Activated CD8-positive, alpha-beta memory T cell treated with anti-CD3 and anti-CD28 coated beads, Interleukin-2, amount 10 ng/mL, durations not matched to agents 7 days and 5 days (primary cell): ENCODE measurements at places on chromosomes 1 and 21. TPM values are rescaled to one million over a fixed set of nuclear protein-coding genes. Genes with fewer than 3 reads are reported as not detected.

DNA sequence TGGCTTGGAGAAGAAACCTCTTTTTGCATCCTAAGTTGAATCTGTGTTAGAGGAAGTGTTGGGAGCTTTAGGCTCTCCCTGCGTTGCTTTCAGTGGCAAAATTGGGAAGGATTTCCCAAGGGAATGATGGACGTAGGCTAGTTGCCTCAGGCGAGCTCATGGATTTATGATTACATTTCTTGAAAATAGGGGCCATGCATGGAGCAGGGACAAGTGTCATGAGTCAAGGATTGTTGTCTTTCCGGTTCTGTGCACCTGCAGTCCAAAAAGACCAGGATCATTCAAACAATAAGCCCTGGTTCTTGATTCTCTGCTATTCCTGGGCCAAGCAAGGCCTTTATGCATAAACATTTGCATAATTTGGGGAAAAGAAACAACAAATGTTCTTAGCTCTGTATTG is 7.1 kb downstream of the MAN1C1 start:
- DNase-seq, result no peak
- peaks cover 66% of the 10 kb centered on the region for H3K4me1 ChIP-seq
- H3K4me3 ChIP-seq, result no peak overlapping the region
- peaks cover 34% of the 10 kb centered on the region for H3K36me3 ChIP-seq
- peak overlapping the region; percentile 12 for H3K27ac ChIP-seq

- no peak for DNase-seq
- peaks cover 6% of the 10 kb centered on the region for H3K4me1 ChIP-seq
- no peaks in the 10 kb centered on the region for H3K36me3 ChIP-seq
- H3K27me3 ChIP-seq, result no peaks in the 10 kb centered on the region
- H3K27ac ChIP-seq, result no peak overlapping the region
Measured at GRCh38 chr21:44199448-44199847, 41.3 kb downstream of the ICOSLG start.

DNA sequence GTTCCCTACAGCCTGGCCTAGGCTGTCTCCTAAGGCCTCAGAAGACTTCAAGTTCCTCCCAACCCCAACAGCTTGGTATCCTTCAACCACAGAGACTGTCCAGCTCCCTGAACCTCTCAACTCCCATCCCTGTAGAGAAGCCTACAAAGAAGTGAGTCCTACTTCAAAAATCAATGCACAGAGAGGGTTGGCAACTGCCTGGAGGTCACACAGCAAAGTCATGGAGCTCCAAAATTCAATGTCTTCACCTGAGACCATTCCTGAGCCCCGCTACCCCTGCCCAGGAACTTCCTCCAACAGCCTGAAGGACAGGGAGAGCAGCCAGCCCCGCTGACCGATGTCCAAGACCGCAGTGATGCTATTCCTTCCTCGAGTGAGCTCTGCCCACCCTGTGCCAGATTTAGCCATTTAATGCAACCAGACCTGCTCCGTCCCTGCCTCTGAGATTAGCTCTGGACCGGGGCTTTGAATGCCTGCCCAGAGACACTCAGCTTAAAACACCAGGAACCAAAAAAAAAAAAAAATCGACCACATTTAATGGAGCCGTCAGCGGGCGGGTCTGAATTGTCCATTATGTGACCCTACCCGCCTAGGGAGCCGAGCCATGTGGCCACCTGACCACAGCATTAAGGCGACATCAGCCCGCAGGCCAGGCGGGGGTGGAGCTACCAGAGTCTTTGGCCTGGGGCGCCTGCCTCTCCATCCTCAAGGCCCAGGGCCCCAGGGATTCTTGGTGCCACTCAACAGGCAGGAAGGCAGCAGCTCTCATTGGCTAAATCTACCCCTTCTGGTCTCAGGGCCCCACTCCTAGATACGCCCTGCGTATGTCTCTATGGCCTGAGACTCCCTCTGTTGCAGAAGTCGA is 148.6 kb downstream of the SYF2 start:
- no peak overlapping the region for H3K4me3 ChIP-seq
- no peaks in the 10 kb centered on the region for H3K36me3 ChIP-seq

- no peak overlapping the region for H3K4me3 ChIP-seq
- no peaks in the 10 kb centered on the region for H3K4me1 ChIP-seq
- H3K27ac ChIP-seq, result no peak overlapping the region
Measured at GRCh38 chr1:43381612-43382011, 8.0 kb downstream of the MED8 start.

GRCh38 chr1:160738271-160738670 is 776 bp upstream of the SLAMF7 start:
- peaks cover 67% of the 10 kb centered on the region for H3K4me1 ChIP-seq
- peak overlapping the region; percentile 23 for H3K27ac ChIP-seq
- peaks cover 57% of the 10 kb centered on the region for H3K36me3 ChIP-seq
- H3K27me3 ChIP-seq, result no peaks in the 10 kb centered on the region

- H3K4me1 ChIP-seq, result peaks cover 26% of the 10 kb centered on the region
- DNase-seq, result no peak
- H3K4me3 ChIP-seq, result no peak overlapping the region
- no peaks in the 10 kb centered on the region for H3K27me3 ChIP-seq
- no peak overlapping the region for H3K27ac ChIP-seq
Measured at GRCh38 chr1:42328047-42328625, 6.9 kb downstream of the FOXJ3 start.

- H3K27me3 ChIP-seq, result no peaks in the 10 kb centered on the region
- H3K4me3 ChIP-seq, result no peak overlapping the region
- no peak overlapping the region for H3K27ac ChIP-seq
- no peak for DNase-seq
- peaks cover 2% of the 10 kb centered on the region for H3K36me3 ChIP-seq
Measured at GRCh38 chr1:102858695-102859094, 249.6 kb downstream of the COL11A1 start.

- no peaks in the 10 kb centered on the region for H3K27me3 ChIP-seq
- no peak overlapping the region for H3K4me3 ChIP-seq
- H3K4me1 ChIP-seq, result no peaks in the 10 kb centered on the region
- H3K36me3 ChIP-seq, result no peaks in the 10 kb centered on the region
Measured at GRCh38 chr1:63921802-63922201, 148.0 kb downstream of the ROR1 start.

DNA sequence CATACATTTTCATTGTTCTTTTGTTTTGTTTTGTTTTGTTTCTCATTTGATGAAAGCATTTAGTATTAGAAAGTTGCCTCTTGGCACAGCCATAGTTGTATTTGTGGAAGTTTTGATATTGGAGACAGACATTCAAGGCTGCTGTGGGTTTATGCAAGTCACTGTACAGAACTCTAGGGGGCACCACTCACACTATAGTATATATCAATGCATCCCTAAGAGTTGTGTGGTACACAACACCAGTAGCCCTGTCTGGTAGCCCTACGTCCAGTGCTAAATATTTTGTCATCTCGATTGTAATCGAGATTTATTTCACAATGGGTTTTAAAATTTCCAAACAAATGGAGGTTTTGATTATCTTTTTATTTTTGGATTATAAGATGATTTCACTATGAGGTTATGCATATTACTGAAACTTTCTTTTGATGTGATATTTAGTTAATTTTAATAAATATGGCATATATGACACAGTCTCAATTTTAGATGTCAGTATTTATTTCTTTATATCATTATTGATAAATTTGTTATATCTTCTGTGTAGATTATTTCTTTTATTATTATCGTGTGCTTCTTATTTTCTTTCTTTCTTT is 112.2 kb downstream of the NR5A2 start:
- no peak for DNase-seq
- no peaks in the 10 kb centered on the region for H3K36me3 ChIP-seq
- no peak overlapping the region for H3K4me3 ChIP-seq
- peaks cover 13% of the 10 kb centered on the region for H3K27me3 ChIP-seq
- H3K4me1 ChIP-seq, result peaks cover 2% of the 10 kb centered on the region
- H3K27ac ChIP-seq, result no peak overlapping the region

DNA sequence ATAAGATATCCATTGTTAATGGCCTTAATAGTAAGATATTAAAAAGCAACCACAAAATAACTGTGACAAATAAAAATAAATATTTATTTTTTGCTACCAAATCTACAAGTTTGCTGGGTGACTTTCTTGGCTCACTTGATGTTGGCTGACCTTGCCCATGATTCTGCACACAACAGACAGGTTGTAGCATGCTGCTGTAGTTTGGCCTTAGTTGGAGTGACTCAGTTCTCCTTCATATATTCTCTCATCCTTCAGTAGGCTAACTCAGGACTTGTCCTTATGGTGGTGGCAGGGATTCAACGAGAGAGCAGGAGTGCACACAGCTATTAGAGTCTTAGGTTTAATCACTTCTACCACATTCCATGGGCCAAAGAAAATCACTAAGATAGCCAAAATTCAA is 437.9 kb downstream of the MRPL39 start:
- H3K36me3 ChIP-seq, result peaks cover 1% of the 10 kb centered on the region
- H3K4me3 ChIP-seq, result no peak overlapping the region
- H3K4me1 ChIP-seq, result no peaks in the 10 kb centered on the region
- no peaks in the 10 kb centered on the region for H3K27me3 ChIP-seq
- H3K27ac ChIP-seq, result no peak overlapping the region

DNA sequence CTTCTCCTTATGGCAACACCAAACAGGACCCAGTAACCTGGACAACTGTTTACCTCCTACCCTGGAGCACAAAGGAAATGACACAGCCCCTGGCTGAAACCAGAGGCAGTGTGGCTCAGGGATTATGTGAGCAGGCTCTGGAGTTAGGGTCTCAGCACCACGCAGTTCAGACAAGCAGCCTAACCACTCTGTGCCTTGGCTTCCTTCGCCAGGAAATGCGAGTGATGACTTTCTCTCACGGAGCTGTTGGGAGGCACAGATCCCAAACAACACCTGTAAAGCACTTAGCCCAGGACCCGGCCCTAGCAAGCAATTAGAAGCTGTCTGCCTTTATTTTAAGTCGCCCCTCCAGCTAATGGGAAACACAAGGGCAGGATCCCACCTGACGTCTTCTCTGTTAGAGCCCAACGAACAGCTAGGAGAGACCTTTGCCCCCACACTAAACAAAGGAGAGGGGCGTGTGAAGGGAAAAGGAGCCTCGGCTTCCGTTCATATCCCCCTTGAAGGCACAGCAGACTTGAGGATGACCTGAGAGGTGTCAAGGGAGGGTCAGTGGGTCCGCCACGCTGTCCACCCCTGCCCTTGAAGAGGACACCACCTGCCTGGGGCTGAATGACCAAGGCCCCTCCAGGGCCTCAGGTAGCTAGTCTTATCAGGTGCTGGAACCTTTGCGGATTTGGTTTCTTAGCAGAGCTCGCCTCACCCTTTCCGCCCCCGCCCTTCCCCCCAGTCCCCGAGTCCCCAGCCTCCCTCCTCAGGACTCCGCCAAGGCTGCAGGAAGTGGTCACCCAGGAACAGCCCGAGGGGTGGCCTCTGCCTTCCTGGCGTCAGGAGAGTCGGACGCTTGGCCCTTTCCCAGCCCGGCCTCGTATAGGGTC is 860 bp downstream of the TMEM63A start:
- H3K4me1 ChIP-seq, result peaks cover 37% of the 10 kb centered on the region
- H3K4me3 ChIP-seq, result peak overlapping the region; percentile 82
- DNase-seq, result peak; percentile 73
- peaks cover 5% of the 10 kb centered on the region for H3K27me3 ChIP-seq
- H3K27ac ChIP-seq, result peak overlapping the region; percentile 87
- H3K36me3 ChIP-seq, result peaks cover 8% of the 10 kb centered on the region

DNA sequence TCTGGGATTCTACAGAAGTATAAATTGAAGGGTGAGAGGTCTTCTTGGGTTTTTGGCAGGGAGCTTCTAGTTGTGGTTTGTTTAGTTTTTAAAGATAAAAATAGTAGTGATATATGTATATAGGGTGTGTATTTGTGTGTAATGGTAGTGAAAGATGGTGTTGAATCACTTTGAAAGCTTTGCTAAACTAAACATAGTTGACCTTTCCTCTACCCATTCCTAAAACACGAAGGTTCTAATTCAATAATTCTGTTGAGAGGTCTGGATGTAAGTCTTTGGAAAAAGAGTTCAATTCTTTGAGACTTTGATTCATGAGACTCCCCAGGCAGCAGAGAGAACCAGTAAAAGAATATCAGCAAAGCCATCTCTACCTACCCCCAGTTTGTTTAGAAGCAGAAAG is 247.9 kb upstream of the DUSP10 start:
- DNase-seq, result no peak
- peaks cover 49% of the 10 kb centered on the region for H3K4me1 ChIP-seq
- H3K36me3 ChIP-seq, result peaks cover 1% of the 10 kb centered on the region

DNA sequence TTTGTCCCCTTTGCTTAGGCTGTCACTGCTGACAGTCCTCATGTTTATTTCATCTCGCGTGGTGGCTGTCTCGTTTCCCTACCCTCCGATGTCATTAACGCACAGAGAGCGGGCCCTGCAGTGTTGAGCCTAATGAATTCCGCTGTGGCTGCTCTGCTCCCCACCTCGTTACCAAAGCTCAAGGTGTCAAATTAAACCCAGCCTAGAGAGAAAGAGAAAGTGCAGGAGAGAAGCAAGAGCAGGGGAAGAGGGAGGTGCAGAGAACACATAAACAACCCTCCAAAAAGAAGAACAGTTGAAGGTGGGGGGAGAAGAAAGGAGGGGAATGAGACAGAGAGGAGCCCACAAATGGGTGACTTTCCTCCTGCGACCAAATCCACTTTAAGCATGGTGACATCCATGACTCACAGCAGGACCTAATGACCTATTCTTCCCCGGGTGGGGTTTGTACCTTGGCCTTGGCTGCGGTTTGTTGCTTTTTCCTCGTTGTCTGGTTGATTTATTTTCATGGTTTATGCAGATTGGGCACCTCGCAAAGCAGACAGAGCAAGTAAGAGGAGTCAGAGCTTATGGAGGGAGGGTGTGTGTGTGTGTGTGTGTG is 92.5 kb downstream of the PBX1 start:
- H3K27me3 ChIP-seq, result no peaks in the 10 kb centered on the region
- no peak overlapping the region for H3K4me3 ChIP-seq
- no peaks in the 10 kb centered on the region for H3K36me3 ChIP-seq
- DNase-seq, result no peak
- peaks cover 6% of the 10 kb centered on the region for H3K4me1 ChIP-seq

DNA sequence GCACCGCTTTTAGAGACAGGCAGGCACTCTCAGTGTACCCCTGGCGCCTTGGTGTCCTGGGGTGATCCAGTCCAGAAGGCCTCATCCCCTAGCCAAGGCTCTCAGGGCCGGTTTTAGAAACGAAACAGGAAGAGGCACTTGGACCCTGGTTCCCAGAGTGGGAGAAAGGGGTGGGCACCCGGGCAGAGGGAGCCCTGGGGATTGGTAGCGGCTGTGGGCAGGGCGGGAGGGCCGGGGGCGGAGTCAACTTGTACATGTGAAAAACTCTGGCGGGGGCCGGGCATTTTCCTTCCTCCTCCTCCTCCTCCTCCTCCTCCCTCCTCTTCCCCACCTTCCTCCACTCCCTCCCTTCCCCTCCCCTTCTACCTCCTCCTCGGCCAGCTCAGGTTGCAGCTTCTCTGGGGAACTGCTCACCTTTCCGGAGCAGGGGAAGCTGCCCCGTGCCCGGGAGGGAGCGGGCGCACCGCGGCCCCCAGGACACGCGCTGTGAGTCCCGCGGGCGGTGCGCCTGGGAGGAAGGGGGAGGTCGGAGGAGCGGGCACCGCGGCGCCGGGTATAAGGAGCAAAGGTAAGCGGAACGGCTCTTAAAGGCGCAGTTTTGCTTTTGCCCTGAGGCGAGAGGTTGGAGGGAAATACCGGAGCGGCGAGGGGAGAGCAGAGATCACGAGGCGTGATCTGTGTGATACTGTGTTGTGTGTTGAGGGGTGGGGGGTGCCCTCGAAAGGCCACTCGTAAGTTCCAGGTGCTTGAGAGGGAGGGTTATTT is at the start of gene CDK18:
CDK18 (plus strand) TSS at position 359 of the 765 bp plus-strand sequence. CDS start 18,499 bp downstream, outside the sequence.
- peak within 1 kb of the TSS; percentile 52 for H3K4me3 ChIP-seq
- peaks cover 13% of the 10 kb centered on the region for H3K27me3 ChIP-seq
- peak; percentile 64 for DNase-seq
- no peaks in the 10 kb centered on the region for H3K36me3 ChIP-seq
- no peak within 1 kb of the TSS for H3K27ac ChIP-seq
- peaks cover 13% of the 10 kb centered on the region for H3K4me1 ChIP-seq

ADORA1 gene
- total RNA-seq, result not detected

RAB42 gene
- total RNA-seq, result not detected

MYBPH gene
- total RNA-seq, result not detected

MFAP2 gene
- not detected for total RNA-seq

UBL4B gene
- not detected for total RNA-seq

LAMC2 gene
- not detected for total RNA-seq
